ENCODE measurements at places on chromosomes 3 and 15. TPM values are rescaled to one million over a fixed set of nuclear protein-coding genes. Genes with fewer than 3 reads are reported as not detected.

- no peak for DNase-seq
Measured at GRCh38 chr15:50227076-50227475, 38.5 kb downstream of the HDC start.

DNA sequence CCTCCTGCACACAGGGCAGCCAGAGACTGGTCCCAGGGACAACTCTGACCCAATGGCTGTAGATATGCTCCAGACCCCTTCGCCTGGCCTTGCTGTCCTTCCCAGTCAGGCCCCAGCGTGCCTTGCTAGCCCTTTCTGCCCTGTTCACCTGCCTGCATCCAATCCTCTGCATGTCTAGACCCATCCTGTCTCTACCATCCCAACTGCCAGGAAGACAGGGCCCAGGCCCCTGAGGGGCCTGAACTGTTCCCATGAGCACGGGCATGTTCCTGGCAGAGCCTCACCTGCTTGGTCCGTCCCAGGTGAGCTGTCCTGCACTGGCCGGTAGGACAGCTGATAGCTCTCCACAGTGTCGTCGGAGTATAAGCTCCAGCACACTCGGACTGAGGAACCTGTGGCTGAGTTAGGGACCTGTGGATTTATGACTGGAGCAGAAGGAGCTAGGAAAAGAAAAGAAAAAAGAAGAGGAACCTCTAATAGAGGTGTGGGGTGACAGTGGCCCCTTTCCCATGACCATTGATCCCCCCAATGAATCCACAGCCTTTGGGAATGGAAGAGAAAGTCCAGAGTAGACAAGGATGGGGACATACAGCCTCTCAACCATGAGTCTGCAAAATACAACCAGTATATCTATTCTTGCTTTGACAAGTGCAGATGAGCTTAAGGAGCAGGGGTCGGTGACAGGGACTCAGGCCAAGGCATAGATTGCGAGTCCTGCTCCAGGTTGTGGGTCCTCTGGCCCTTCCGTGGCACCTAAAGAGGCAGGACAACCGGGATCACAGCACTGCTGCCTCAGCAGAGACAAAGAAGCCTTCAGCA lies 33.9 kb downstream of the FSD2 start:
- DNase-seq: no peak

DNA sequence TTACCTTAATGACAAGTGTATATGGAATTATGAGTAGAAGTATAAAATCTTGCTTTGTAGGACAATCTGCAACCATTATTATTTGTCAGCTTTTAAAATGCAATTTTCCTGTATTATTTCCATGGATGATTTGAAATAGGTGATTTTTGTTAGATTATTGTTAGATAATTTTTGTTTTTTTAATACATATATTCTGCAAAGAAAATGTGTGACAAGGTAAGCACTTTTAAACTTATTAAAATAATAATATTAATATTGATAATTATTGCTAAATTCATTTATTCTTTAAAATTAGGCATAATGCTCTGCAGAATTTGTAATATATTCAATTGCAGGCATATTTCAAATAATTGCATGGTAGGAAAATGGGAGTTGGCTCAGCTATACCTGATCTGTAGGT lies 329.5 kb downstream of the CADM2 start:
- DNase-seq: no peak

The SAMMSON gene
- 0.41 TPM for total RNA-seq

The MOBP gene
- not detected for total RNA-seq

The PAK6 gene
- 2.5 TPM for total RNA-seq

The MORC1 gene
- not detected for total RNA-seq

GRCh38 chr3:159881828-159882309 lies 106.8 kb upstream of the IL12A start:
- DNase-seq: peak; percentile 58

DNA sequence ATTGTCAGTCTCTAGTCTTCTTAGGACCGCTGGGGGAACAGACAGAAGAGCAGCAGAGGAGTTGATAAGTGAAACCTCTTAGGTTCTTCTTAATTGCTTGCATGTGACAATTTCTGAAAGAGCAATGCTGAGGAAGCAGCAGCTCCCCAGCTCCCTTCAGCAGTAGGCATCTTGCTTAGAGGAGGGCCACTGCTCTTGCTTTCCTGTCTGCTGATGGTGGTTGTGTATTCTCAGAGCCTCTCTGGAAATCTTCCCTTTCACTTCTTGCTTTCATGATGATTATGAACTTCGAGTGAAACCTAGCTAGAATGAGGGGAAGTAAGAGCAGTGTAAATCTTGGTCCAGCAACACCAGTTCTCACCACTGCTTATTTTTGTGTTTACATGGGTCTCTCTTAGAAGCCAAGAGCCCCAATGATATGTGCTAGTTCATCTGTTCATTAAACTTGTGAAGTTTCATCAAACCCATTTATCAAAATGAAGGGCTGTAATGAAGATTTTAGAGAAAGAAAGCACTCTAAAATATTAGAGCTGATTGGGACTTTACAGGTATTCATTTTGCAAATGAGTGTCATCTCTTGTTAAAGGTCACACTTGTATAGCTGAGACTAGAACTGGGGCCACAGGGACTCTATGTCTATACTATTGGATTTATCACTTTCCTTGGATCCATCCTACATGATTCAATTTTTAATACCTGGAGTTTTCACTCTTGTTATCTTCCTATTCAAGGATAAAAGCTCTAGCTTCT lies 246.7 kb downstream of the LPP start:
- no peak for DNase-seq

GRCh38 chr3:52052831-52053306 lies 3.5 kb downstream of the DUSP7 start:
- no peak for DNase-seq
